ENCODE measurements at places on chromosomes 2 and 18.

DNA sequence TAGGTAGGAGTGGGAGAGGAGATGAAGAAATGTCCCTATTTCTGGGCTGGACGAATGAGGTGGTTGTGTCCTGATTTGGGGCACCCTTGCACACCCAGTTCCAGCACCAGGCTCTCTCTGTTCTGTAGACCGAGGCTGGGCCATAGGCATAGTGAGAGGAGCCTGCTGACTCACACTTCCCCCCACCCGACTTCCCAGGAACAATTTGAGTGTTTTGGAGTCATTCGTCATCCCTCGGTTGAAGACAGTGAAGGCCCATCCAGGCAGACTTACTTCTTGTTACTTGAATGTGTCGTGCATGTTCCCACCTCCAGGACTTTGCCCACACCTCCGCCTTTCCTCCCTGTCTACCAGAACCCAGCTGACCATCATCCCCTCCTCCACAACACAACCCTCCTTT lies 179.1 kb downstream of the HAUS1 start:
- no peak for DNase-seq

GRCh38 chr2:117614823-117615534 lies 199.5 kb upstream of the DDX18 start:
- no peak for DNase-seq

DNA sequence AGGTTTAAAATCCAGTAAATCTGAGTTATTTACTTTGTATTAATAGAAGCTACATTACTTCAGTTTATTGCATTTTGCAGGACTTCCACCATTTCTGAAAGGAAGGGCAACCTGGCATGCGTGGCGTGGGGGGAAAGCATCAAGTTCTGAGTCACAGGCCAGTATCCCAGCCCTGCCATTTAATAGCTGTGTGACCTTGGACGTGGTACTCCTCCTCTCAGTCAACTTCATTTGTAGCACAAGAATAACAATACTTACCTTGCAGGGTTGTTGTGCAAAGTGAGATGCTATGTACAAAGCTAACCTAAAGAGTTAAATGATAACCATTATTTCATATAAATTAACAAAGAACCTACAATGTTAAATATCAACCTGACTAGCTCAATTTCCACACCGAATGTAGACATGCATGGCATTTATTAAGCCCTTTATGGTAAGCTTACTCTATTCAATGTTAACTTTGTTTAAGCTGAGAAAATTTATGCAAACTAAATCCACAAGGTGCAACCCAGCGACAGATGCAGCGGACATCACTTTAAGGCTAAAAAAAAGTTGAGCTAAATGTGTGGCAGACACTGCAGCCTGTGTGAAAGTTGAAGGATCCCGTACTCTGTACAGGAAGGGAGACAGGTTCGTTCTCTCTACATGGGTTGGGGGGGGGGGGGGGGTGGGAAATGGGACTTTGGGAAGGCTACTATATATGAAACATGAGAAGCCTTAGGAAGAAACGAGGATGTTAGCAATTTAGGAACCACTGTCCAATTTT lies 17.2 kb upstream of the STPG4 start:
- no peak for DNase-seq

GRCh38 chr2:206562375-206562774 lies 79.9 kb upstream of the FAM237A start:
- DNase-seq, result no peak

- no peak for DNase-seq
Measured at GRCh38 chr18:8741117-8741516, 35.8 kb downstream of the MTCL1 start.

GRCh38 chr2:235851828-235852525 lies 316.2 kb downstream of the GBX2 start:
- DNase-seq, result no peak

- DNase-seq, result peak; percentile 38
Measured at GRCh38 chr2:207230261-207231105, 64.7 kb upstream of the KLF7 start.

DNA sequence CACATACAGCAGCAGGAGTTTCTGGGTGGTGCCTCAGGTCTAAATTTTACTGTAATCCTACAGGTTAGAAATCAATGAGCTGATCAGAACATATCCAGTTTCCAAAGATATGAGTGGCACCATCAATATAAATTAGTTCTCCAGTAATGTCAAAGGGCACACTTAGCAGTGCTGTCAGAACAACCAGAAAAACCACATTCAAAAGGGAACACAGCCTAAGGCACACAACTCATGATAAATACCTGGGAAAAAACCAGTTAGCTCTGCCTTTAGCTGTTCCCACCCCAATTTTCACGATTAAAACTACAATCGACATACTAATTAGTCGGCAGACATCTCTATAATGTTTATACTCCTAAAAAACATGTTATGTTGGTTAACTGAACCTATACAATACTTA lies 31.5 kb downstream of the ATP8B1 start:
- DNase-seq, result no peak

GRCh38 chr2:24981411-24982136 lies 9.8 kb upstream of the DNAJC27 start:
- no peak for DNase-seq

DNA sequence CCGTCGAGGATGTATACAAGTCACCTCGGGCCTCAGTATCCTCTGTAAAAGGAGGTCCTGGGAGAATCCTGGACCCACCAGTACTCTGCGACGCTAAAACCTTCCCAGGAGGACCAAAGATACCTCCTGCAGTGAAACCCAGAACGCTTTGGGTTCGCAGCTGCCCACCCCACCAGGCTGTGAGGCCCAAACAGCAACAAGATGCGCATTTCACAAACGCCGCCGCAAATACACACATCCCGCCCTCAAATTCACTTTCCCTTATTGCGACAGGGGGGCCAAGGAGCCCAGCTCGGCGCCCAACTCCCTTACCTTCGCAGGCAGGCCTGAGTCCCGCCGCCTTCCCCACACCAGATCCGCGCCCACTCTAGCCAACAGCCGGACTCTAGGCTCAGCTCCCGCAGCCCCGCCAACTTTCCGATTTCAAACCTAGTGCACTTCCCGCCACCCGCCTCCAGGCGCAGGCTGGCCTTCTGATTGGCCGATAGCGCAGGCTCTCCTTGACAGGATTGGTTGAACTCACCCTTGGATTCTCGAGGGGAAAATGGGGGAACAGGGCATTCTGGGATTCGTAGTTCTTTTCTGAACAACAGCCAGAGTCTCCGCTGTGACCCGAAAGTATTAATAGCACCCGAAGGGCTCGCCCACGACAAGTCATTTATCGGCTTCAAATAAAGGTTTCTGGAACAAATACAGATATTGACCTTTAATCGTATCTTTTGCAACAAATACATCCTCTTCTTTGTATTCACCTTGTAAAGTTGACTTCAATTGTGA lies at the start of gene SPC25:
Gene SPC25, minus strand, starts transcription at position 425 of the 777 bp plus-strand sequence. CDS start 911 bp downstream, outside the sequence.
- DNase-seq, result peak; percentile 97

- DNase-seq, result no peak
Measured at GRCh38 chr2:206193671-206194357, 34.1 kb downstream of the EEF1B2 start.

DNA sequence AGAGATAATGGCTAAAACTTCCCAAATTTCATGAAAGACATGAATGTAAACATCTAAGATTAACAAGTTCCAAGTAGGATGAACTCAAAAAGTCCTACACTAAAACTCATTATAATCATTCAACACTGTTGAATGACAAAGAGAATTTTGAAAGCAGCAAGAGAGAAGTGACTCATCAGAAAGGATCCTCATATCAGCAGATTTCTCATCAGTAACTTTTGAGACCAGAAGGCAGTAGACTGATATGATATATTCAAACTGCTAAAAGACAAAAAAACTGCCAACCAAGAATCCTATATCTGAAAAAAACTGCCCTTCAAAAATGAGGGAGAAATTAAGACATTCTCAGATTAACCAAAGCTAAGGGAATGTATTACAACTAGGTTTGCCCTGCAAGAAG lies 130.6 kb upstream of the OTX1 start:
- no peak for DNase-seq

DNA sequence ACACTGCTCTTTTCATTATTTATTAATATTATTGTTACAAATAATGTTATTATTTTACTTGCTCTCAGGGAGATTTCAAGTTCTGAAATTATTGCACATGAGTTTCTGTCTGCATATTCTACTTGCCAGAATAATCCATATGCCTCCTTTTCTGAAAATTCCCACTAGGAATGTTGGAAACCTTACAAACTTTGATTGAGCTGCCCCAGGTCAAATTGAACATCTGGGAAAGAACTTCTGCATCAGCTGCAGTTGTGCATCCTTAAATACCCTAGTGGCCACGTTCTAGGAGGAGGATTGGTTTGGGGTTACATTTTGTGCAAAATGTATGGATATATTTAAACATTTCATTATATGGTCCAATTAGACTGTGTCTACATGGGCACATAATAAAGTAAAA lies 1302.7 kb upstream of the PIK3C3 start:
- no peak for DNase-seq

DNA sequence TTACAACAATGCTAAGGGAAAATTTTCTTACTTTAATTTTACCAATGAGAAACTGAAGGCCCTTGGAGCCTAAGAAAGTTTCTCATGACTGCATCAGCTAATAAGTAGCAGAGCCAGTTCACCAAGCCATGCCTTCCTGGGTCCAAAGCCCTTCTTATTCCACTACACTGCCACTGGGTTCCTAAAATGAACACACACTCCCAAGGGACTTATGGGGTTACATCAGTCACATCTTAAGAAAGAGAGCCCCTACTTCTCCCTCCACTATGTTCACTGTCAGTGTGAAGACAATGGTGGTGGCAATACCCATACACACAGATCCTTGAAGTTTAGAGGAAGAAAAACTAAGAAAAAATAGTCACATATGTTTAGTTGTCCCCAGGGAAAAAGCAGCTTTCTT lies 20.6 kb downstream of the MBD2 start:
- DNase-seq, result no peak

GRCh38 chr2:62334440-62335058 lies 138.6 kb downstream of the B3GNT2 start:
- no peak for DNase-seq

- no peak for DNase-seq
Measured at GRCh38 chr18:49967171-49967570, 153.8 kb upstream of the ACAA2 start.

DNA sequence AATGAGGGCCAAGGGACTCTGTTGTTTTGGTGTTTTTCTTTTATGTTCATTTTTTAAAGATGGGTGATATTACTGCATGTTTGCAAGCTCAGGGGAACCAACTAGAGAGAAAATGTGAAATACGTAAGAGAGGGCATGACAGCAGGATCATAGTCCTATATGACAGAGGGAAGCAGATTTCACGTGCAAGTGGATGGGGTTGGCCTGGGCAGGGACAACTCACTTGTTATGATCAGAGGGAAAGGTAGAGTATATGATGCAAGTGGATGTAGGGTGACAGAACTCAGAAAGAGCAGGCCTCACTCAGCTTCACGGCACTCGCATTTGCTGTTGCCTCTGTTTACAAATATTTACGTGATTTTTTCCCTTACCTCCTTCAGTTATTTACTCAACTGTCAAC lies 67.0 kb downstream of the OLA1 start:
- no peak for DNase-seq

DNA sequence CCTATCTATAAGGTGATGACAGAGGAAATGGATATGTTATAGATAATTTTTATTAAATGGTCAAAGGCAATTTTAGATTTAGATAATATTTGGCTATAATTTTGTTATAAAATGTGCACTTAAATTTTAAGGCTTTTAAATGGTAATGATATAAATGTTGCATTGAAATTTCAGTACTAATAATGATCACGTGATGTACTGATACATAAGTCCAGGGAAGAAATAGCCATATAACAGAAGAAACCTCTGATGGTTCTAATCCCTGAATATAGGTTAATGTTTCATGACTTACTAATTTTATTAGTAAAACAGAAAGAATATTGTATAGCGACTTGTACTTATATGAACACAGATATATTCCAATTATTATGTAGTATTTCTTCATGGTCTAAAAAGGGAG lies 211.9 kb downstream of the SOCS6 start:
- no peak for DNase-seq

- no peak for DNase-seq
Measured at GRCh38 chr2:42091671-42092070, 43.9 kb downstream of the PKDCC start.

DNA sequence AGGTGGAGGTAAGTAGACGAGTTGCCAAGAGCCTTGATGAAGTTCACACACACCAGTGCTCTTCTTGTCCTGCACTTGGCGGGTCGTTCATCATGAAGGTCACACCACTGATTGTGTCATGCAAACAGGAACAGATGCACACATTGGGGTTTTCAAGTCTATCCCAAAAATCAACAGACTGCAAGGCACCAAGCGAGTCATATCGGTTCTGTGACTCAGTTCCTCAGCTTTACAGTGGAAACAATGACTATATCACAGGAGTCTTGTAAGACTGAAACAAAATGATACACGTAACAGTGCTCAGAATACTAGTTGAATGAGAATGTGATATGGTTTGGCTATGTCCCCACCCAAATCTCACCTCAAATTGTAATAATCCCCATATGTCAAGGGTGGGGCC lies 526.9 kb upstream of the ID2 start:
- DNase-seq, result no peak

DNA sequence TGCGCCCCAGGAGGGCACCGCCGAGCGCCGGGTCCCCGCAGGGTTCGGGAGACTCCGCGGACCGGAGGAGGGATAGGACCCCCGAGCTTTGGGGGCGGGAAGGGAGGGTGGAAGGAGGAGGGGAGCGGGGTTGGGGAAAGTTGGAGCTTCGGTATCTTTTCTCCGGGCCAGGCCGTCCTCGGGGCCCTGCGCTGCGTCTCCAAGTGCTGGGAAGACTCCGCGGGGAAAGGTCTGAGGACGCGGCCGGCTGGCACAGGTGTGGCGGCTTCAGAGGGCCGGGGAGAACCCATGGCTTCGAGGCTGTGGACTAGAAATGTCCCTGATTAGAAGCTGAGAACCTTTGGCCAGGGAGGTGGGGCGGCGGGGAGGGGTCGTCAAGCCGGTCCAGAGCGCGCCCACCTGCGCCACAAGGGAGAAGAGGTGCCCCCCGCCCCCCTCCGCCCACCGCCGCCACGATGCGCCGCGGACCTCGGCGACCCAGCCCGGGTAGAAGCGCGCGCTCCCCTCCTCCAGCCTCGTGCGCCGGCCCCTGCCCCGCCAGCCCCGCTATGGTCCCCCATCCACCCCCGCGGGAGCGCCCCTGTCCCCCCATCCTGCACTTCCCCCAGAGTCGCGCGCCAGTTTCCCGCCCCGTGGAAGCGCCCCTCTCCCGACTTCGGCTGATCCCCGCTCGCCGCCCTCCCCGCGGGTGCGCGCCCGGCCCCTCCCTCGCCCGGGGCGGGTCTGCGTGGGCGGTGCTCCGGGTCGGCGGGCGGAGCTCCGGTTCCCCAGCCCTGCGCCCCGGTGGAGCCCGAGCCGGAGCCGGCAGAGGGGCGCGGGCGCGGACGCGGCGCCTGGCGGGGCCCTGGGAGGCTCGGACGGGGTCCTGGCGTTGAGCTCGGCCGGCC lies at the start of gene SNTG2:
Gene SNTG2, plus strand, starts transcription at position 770 of the 887 bp plus-strand sequence. CDS start 148 bp downstream, outside the sequence.
- DNase-seq, result no peak
